ENCODE measurements at places on chromosomes 4 and X.

- no peak for DNase-seq
Observed at GRCh38 chr4:154502111-154502510, 10.5 kb upstream of the DCHS2 start.

- no peak for DNase-seq
Observed at GRCh38 chr4:149993030-149993429, 85.2 kb upstream of the DCLK2 start.

DNA sequence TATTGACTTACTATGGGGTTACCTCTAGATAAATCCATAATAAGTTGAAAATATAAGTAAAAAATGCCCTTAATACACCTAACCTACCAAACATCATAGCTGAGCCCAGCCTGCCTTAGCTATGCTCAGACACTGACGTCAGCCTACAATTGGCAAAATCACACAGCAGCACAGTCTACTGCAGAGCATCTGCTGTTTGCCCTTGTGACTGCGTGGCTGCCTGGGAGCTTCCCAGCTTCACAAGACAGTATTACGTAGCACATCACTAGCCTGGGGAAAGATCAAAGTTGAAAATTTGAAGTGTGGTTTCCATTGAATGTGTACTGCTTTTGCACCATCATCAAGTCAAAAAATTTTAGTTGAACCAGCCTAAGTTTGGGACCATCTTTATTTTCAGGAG, 8.8 kb downstream of the HTT-AS start:
- DNase-seq, result no peak

DNA sequence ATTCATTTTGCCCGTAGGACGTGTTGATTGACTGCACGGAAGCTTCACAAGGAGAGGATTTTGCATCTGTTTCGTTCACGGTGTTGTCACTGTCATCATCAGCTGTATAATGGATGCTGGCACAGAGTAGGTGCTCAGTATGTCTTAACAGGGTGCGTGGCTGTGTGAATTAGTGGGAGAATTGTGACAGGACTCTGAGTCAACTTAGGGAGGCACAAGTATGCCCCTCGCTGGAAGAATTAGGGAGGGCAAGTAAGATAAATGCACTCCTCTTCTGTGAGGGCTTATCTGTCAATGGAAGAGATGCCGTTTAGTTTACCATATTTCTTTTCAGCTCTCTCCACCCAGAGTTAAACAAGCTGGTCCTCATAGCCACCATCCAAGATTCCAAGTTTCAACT, 107.2 kb downstream of the TRIML1 start:
- DNase-seq, result peak; percentile 49

- no peak for DNase-seq
Observed at GRCh38 chr4:86096373-86096772, 263.5 kb downstream of the MAPK10 start.

DNA sequence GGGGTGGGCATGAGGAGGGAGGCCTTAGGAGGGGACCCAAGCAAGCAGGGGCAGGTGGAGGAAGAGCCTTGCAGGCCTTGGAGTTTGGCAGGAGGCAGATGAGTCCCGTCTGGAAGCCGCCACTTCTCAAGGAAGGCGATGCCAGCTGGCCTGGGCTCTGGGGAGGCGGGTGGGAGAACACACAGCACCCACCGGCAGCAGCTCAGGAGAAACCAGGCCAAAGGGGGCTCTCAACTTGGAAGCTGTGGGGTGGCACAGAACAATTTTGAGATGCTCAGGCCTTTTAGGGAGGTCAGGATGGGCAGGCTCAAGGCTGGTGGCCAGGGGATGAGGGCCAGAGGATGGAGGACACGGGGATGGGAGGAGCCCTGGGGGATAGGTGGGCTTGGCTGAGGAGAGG, 11.6 kb upstream of the DUSP9 start:
- no peak for DNase-seq

DNA sequence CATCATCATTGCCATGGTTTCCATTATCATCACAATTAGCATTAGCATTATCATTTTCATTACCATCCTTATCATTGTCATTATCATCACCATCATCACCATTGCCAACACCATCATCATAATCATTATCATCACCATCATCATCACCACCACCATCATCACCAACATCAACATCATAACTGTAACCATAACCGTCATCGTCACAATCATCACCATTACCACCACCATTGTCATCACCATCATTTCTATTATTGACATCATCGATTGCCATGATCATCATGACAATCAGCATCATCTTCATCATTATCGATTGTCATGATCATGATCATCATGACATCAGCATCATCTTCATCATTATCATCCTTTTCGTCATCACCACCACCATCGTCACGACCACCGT, 88.9 kb upstream of the MSX1 start:
- DNase-seq, result no peak

DNA sequence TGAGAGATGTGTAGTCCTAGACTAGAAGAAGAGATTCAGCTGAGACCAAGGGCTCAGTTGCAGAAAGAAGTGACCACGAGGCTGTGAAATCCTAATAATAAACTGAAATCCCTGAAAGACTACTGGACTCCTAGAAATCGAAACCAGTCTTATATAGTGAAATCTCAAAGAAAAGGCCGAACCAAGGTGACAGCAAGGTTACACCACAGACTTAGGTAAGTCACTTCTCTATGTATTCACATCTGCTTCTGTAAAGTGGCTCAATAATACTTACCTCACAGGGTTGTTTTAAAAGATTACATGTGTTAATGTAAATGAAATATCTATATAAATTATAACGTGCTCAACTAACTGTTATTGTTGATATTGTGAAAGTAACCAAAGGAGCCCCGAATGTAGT, 60.3 kb downstream of the ARSJ start:
- DNase-seq, result no peak

GRCh38 chrX:39112143-39112542, 310.9 kb downstream of the MID1IP1 start:
- DNase-seq, result no peak

- DNase-seq, result peak; percentile 21
Observed at GRCh38 chr4:157655096-157655809, 434.7 kb downstream of the GRIA2 start.

GRCh38 chr4:108693211-108693610, 42.8 kb downstream of the OSTC start:
- no peak for DNase-seq

DNA sequence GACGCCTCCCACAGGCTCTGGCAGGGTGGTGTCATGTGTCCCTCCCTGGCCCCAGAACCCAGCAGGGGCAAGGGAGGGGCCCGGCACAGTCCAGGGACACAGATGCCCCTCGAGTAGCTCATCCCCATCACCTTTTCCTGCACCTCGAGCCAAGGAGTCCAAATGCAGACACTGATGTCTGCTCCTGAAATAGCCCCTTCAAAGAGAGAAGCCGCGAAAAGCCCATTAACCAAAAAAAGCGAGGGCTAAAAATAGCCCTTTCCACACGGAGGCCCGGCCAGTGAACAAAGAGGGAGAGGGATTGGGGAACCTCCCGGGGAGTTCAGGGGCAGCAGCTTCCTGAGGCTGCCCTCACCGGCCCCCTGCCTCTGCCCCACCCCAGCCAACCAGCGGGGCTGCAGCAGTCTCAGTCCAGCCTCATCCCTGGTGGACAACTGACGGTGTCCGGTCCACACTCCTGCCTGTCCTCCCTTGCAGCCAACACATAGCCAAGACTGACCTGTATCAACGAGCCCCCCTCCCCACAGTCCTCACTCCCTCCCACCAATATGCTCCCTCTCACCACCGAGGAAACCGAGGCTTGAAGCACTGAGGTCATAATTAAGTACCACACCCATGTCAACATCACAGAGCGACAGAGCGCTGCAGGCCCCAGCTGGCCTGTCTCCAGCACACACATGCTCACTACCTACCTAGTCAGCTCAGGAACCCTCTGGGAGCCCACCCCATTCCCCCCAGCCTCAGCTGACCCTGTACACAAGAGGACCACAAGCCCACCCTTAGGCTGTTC, 23.9 kb downstream of the WDR1 start:
- DNase-seq, result no peak

DNA sequence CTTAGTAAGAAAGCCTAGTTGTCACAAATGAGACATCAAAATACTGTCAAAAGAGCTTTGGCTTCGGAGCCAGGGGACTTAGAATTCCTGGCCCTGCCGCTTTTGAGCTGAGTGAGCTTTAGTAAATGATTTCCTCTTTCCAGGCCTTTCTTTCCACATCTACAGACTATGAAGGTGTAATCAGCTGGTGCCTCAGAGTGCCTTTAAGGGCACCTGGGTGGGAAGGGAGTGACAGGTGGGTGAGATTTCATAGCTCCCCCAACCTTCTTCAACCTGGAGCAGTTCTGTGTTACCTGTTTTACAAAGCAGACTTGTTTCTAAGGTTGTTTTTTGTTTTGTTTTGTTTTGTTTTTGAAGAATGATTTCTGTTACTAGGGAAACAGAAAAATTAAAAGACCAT, 154.7 kb upstream of the BOD1L1 start:
- DNase-seq, result no peak

DNA sequence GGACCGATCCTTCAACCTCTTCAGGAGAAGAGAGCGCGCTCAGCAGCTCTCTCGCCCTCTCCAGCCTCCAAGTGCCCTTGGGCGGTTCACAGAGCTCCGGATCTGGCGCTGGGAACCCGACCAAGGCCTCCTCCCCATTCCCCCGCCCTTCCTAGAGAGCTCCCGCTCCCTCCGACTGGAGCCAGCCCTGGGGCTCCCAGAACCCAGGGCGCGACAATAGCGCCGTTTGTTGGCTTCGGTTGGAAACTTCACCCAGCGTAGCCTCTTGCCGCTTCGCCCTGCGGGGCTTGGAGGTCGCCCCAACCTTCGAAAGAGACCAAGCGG, 3.1 kb upstream of the SOX3 start:
- DNase-seq, result peak; percentile 43

DNA sequence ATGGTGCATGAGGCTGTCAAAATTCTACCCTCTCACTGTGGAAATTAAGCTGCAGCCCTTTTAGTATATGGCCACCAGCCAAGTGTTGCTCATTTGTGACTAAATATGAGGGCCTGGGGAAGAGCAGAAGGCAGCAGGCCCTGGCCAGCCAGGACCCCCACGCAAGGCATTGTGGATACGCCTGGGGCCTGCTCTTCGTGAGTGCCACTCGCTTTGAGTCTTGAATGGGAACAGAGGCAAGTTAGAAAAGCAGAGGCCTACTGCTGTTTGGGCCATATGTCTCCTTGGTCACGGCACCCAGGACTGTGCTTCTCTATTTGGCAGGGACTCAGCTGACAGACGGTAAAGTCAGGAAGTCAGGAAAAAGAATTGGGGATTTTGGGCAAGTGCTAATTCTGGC, 10.9 kb downstream of the RTL5 start:
- no peak for DNase-seq

DNA sequence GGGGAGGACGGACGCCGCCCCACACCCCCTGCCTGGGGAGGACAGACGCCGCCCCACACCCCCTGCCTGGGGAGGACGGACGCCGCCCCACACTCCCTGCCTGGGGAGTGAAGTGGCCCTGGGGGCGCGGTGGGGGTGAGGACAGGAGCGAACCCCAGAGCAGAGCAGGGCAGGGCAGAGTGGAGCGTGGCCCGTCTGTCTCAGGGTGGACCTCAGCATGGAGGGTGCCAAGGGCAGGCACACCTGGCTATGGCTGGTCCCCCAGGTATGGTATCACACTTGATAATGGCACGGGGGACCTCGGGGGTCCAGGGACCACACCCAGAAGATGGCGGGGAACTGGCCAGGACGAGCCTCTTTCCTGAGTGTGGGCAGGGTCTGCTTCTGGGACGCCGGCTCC, 9.6 kb downstream of the LRPAP1 start:
- no peak for DNase-seq

DNA sequence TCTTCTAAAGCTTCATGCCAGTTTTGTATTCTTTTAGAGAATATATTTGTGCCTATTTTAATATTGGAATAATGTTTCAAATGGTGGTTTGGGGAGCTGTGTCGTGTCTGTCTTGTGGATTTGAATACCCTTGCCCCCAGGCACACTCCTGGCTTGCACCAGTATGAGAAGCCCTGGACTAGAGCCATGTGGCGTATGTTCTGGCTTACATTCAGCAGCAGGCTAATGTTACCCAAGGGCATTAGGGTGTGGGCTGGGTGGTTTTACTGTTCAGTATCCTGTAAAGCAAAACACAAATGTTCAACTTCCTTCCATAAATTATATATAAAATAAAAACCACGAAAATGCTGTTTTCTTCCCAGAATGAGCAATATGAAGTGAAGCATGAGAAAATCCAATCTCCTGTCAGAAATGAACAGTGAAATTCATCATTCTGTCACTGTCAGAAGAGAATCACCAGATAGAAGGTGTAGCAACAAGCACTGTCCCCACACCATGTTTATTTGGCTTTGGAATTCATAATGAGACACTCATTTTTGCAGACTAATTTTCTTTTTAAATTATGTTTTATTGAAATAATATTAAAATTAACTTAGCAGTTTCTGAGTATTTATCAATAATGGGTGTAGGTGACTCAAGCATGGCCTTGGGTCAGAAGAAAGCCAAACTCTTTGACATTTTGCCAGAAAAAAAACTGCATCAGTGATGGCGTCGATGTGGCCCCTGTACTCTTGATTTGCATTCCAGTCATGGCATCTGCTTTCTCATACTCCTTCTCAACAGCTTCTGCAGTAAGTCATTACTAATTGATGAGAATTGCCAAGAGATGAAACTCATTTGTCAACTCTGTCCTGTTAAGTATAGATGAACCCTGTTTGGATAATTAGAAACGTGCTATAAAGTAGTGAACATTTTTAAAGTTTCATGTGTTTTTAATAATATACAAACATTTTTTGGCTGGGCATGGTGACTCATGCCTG, 43.8 kb downstream of the WWC2 start:
- DNase-seq, result peak; percentile 25

- no peak for DNase-seq
Observed at GRCh38 chr4:47929682-47930201, 15.4 kb upstream of the NFXL1 start.

GRCh38 chr4:118139241-118139640, 105.0 kb downstream of the NDST3 start:
- no peak for DNase-seq

- DNase-seq, result no peak
Observed at GRCh38 chr4:27128443-27128842, 267.8 kb downstream of the STIM2 start.

- peak; percentile 33 for DNase-seq
Observed at GRCh38 chr4:186651624-186652023, 72.0 kb downstream of the FAT1 start.

GRCh38 chr4:168942985-168943384, 67.1 kb downstream of the CBR4 start:
- DNase-seq, result peak; percentile 57

- no peak for DNase-seq
Observed at GRCh38 chrX:66049056-66049455, 9.2 kb upstream of the VSIG4 start.

DNA sequence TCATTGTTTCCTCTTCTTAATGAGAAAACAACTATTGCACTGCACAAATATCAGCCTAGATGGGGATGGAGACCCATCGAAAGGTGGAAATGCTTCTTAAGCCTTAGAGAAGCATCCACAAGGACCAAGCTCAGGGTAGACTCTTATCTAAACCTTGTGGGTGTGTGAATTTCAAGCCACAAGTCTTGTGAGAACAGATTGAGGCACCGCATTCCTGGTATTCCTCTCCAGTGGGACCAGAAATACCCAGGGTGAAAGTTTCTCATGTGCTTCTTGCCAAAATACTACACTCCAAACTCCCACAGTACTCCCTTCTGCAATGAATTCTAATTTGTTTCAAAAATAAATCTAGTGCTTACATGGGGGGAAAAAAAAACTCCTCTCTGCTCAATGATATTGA, 375.6 kb downstream of the PDGFC start:
- DNase-seq, result no peak

Data from iPS-NIHi11 (cell line).